ENCODE measurements at places on chromosomes 11 and 22.

DNA sequence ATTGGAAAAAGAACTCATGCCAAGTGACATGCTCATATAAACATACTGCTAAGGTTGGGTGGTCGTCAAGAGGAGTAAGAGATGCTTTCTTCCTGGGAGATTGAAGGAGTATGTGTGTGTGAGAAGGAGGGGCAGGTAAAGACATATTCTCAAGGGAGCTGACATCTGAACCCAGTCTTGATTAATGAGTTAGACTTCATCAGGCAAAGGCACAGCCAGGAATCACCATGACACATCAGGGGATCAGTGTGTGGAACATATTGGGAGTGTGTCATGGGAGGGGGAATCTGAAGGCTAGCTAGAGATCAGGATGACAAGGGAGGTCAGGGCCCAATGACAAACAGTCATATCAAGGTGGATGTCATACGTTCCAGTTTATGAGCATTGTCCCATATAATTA lies 14.9 kb downstream of the CNTF start:
- DNase-seq, result no peak

DNA sequence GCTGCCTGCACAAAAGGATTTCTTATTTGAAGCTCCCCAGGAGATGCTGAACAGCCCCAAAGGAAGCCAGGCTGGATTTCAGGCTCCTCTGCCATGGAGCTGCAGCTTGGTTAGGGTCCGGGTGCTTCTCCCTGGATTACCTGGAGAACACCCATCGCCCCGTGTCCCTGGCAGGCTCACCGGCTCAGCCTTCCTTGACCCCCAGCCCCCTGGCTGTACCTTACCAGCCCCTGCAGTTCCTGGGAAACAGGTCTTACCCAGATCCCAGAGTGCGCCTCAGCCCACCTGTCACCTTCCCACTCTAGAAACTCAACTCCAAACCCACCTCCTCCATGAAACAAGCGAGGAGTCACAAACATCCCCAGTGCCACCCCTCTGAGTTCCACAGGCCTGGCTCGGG lies 45.3 kb upstream of the CD5 start:
- no peak for DNase-seq

DNA sequence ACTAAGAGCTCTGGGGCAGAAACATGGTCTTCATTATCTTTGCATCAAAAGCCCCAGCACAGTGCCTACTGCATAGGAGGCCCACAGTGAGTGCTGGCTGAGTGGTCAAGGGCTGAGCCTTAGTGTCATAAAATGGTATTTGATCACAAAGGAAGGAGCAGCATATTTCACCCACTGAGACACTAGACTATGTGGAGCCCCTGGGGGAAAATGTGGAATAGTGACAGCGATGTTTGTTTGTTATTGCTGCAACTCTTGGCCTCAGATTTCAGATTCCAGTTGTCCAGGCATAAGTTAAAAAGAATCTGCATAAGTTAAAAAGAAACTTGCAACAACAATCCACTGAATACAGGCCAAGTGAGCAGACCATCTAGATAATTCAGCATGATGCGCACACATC lies 7.0 kb downstream of the KIRREL3 start:
- DNase-seq, result no peak

- DNase-seq, result no peak
Observed at GRCh38 chr22:32518848-32519247, 44.2 kb downstream of the FBXO7 start.

GRCh38 chr22:17998913-17999312 lies 25.4 kb downstream of the MICAL3 start:
- no peak for DNase-seq

GRCh38 chr11:76835928-76836612 lies 24.6 kb upstream of the ACER3 start:
- DNase-seq, result peak; percentile 62

DNA sequence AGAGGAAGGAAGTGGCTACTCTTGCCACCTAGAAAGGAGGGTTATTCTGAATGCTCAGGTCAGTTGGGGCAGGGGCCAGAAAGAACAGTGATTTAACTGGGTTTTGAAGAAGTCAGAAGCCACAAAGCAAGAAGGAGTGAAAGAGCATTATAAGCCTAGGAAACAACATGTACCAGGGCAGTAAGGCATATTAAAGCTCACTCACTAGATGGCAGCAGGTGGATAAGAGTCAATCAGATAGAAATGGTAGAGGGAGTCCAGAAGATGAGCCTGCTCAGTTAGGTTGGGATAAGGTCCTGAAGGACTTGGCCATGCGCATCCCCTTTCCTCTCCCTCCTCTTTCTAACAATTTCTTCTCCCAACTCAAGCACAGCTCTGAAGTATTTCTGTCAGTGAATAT lies 22.0 kb upstream of the PATE1 start:
- no peak for DNase-seq

- peak; percentile 99 for DNase-seq
Observed at GRCh38 chr22:27919222-27919941, at the start of gene PITPNB. PITPNB (minus strand) TSS chr22:27919256; CDS start chr22:27919191, 65 bp downstream.

GRCh38 chr11:22304337-22304961 lies 33.7 kb upstream of the SLC17A6 start:
- DNase-seq, result no peak

GRCh38 chr11:76365038-76365679 lies 15.8 kb downstream of the THAP12 start:
- no peak for DNase-seq

GRCh38 chr11:12207384-12208150 lies 97.2 kb downstream of the MICAL2 start:
- peak; percentile 93 for DNase-seq

DNA sequence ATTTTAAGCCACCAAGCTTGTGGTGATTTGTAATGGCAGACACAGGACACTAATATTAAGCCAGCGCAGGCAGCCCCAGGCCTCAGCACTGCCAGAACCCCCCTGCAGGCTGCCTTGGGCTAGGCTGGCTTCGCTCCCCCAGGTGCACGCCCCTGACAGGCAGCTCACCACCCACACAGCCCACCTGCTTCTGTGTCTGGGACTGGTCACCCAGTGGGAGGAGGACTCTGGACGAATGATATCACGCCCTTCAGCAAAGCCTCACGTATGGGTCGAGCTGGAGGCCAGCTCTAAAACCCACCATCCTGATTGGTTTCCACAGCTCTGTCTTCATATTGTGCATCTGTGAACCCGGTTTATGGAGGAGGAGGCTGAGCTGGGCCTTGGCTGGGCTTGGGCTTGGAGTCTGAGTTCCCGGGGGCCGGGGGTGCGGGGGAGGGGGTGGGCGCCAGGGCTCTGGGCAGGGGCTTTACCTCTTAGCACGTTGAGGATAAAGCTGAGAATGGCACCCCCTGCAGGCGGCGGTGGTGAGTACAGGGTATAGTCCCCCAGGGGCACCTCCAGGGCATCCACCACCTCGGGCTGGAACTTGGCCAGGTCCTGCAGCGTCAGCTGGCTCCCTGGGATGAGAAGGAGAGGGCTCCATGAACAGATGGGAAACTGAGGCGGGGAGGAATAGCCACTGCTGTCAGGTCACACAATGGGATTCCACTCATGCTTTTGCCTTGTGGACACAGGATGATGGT lies 13.8 kb downstream of the GGT5 start:
- peak; percentile 45 for DNase-seq

GRCh38 chr11:19714022-19714386 lies 1.4 kb downstream of the NAV2 start:
- DNase-seq, result peak; percentile 47

DNA sequence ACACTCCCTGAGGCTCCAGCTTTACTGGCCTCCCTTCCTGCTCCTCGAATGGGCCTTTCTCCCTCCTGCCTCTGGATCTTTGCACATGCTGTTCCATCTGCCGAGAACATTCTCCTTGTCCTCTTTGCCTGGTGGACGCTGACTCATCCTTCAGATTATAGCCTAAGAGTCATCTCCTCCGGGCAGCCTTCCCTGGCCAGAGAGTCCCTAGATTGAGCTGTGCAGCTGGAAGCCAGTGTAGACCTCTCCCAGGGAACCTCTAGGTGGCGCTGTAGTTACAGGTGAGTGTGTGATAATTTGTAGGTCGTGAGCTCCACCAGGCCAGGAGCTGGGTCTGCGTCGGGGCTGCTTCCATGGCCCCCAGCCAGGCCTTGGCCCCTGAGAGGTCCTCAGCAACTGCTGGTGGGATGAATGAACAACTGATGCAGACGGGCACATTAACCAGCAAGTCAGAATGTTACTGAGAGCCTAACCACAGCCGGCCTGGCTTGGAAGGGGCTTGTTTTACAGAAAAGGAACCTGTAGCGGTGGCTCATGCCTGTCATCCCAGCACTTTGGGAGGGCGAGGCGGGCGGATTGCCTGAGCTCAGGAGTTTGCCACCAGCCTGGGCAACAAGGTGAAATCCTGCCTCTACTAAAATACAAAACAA lies 8.7 kb downstream of the PNPLA5 start:
- DNase-seq, result peak; percentile 74

- DNase-seq, result peak; percentile 88
Observed at GRCh38 chr22:38467904-38468442, at the start of gene KDELR3. KDELR3 (plus strand) TSS chr22:38468096; CDS start chr22:38468234, 138 bp downstream.

- no peak for DNase-seq
Observed at GRCh38 chr11:16007514-16007913, 348.8 kb downstream of the SOX6 start.

DNA sequence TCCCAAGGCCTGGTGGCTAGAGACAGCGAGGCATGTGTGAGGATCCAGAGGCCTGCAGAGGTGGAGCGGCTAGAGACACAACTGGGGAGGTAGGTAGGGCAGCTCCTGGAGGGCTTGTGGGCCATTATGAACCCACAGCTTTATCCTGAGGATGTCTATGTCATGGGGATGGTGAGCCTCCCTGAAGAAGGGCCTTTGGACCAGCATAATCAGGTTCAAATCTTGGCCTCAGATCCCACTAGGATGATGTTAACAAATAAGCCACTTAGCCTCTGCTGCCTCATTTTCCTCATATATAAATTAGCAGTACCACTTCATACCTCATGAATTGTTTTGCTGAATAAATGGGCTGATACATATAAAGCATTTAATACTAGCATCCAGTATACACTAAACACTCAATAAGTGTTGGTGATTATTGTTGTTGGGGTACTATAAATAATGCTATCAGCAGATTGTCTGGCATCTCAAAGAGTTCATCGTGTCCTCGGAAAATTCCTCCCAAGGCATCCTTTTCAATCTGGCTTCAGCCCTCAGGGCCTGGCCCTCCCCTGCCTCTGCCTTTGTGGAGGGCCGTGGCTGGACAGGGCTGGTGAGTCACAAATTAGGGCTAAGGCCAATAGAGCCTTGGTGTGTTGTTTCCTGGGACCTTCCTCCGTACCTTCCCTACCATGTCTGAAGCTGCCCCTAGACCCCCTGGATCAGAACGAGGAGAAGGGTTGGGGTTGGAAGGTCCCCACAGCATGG lies 30.9 kb upstream of the LRRC32 start:
- peak; percentile 71 for DNase-seq

- DNase-seq, result no peak
Observed at GRCh38 chr11:121198491-121198890, 94.1 kb upstream of the SC5D start.

- DNase-seq, result no peak
Observed at GRCh38 chr11:73980001-73980961, 2.4 kb downstream of the UCP2 start.

- DNase-seq, result no peak
Observed at GRCh38 chr22:45881524-45881875, 95.5 kb downstream of the WNT7B start.

DNA sequence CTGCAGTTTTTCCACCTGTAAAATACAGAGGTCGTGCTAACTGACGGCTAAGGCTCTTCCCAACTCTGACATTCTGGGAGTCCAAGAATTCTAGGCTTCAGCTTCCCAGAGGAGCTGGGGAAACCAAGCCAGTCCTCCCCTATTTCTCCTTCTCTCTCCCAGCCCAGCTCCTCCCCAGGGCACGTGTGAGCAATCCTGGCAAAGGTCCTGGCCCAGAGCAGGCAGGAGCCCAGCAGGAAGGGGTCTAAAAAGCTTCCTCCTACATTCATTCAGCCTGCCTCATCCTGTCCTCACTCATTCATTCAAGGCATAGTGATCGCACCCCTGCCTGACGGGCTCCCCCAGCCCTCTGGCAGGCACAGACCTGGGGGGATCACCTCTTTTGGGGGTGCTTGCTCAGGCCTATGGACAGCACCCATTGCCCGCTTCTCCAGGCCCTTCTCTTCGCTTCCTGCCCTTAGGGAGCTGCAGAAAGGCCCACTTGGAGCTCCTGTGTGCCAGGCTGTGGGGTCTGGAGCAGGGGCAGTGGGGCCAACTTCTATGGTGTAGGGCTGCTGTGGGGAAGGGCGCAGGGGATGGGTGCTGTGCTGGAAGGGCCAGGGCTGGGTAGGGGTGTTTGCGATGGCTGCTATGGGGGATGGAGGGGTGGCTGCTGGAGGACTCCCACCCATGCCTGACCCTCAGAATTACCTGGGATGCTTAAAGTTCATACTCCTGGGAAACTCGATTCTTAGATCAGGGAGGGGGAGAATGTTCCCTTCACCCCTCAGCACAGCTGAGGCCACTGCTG lies 9.8 kb downstream of the KCNC1 start:
- peak; percentile 57 for DNase-seq

- peak; percentile 43 for DNase-seq
Observed at GRCh38 chr22:37186997-37187522, 987 bp downstream of the C1QTNF6 start.

DNA sequence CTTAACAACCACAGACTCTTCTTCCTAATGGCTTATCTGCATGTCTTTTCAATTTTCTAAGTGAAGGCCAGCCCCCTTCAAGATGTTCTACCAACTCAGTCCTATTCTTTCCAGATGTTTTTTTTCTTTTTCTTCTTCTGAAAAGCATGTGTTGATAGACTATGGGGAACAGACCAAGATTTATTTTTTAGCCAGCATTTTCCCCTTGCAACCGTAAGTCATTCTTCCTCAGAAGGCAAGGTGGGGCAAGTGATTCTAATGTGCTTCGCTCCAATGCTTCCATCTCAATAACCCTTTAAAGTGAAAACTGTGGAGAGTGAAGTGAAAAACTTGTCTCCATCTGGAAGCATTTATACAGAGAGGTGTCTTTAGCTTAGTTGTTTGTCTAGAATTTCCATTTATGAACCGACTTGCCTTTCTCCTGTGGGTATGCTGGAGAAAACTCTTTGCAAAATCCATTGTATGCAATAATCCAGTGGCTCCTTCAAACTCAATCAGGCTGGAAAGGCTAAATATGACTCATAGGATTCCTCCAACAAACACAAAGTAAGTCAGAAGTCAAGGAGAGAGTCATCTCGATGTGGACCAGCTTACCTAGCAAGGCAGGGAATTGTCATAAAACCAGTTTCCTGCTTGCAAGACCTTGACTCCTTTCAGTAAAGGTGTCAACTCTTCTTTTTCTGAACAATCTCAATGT lies 83.7 kb downstream of the MAML2 start:
- DNase-seq, result peak; percentile 70

DNA sequence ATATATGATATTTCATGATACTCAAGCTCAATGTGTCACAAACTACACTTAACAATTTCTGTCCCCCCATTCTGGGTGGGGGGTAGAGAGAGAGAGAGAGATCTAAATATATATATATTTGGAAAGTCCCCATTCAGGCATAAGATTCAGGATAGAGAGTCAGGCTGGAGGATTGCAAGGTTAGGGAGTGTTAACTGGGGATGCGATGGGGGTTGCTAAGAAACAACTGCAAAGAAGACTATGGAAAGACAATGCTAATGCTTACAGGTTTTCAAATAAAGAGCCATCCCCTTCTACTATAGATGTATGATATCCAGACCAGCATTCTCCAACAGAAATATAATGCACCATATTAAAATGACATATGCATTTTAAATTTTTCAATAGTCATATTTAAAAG lies 79.2 kb upstream of the OR5AK2 start:
- no peak for DNase-seq

GRCh38 chr22:37897807-37898206 lies 8.3 kb upstream of the MICALL1 start:
- DNase-seq, result no peak

- no peak for DNase-seq
Observed at GRCh38 chr11:3215346-3216026, 3.1 kb downstream of the MRGPRG start.

GRCh38 chr11:61141601-61142028 lies 19.6 kb downstream of the VPS37C start:
- no peak for DNase-seq

GRCh38 chr11:61974766-61975631 lies 7.6 kb upstream of the FTH1 start:
- DNase-seq, result peak; percentile 42

All from Daoy (cell line).